ENCODE measurements at places on chromosomes 4 and X.

DNA sequence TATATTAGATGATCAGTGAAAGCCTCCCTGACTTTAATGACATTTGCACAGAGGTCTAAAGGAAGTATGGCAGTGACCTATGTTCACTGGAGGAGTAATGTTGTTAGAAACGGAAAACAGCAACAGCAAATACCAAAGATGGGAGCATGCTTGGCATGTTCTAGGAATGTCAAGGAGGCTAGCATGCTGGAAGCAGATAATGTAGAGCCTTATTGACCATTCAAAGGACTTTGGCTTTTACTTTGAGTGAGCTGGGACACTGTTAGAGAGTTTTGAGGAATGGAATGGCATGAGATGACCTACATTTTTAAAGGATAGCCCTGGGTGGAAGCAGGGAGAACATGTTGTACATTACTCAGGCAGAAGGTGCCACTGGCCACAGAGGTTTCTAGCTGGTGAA, 6.0 kb downstream of the RPA4 start:
- no peak for DNase-seq

DNA sequence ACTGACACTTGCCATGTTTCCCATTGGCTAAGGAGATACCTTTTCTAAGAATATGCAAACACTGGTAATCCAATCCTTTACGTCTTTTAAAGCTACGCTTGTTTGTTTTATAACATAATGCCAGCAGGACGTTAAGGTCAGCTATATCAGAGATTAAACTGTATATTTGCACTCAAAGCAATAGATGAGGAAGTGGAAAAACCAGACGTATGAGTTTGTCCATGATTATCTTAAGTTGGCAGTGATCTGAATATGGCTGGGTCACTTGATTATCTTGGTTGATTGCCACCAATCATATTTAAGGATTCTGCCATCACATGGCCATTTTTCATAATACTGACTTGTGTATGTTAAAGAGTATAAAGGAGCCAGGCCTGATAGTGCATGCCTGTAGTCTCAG, 19.4 kb downstream of the TMSB4X start:
- DNase-seq = no peak

DNA sequence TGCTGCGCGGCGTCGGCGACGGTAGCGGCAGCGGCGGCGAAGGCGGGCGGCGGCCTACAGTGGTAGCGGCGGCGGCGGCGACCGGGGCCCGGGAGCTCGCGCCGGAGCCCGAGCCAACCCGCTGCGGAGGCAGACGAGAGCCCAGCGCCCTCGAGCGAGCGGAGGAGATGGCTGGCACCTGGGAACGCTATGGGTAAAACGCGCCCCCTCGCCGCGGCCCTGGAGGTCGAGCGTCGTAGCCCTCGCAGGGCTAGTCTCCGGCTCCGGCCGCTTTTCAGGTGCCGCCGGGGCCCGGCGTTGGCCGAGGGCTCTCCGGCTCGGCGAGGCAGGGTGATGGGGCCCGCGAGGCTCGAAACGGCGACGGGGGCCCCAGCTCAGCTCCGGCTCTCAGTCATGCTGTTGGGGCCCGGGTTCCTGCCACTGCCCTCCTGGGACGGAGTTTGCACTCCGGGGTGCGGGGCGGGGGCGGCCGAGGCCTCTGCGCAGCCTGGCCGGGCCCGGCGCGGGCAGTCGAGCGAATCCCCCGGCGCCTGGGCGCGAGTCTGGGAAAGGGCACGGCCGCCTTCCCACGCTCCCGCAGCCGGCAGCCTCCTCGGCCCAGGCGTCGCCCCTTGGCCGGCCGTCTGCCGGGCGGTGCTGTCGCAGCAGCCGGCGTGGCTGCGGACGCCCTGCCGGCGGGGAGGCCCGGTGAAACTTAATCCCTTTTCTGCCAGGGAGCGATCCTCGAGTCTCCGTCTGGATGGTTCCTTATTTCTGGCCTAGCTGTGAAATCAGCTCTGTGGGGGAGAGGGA, 768 bp downstream of the MID2 start:
- peak; percentile 4 for DNase-seq

DNA sequence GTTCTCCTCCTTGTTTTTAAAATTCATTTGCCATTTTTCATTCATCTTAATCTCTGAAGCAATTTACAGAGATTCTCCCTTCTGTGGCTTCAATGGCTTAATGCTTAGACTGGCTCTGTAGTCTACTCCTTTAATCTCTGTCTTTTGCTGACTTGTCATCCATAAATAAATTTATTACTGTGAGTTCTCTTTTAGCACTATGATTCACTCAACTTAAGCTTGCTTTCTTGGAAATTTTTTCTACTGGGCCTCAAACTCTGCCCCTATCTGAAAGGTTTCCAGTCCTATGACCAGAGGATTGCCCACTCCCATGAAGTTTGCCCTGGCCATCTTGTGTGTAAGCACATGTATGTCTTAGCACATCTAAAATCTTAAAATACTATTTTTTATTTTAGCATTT, 251.1 kb downstream of the DCLK2 start:
- no peak for DNase-seq

GRCh38 chr4:88147799-88148217, 10.6 kb downstream of the ABCG2 start:
- no peak for DNase-seq

GRCh38 chr4:181476508-181476890, 766.7 kb upstream of the TENM3 start:
- no peak for DNase-seq

DNA sequence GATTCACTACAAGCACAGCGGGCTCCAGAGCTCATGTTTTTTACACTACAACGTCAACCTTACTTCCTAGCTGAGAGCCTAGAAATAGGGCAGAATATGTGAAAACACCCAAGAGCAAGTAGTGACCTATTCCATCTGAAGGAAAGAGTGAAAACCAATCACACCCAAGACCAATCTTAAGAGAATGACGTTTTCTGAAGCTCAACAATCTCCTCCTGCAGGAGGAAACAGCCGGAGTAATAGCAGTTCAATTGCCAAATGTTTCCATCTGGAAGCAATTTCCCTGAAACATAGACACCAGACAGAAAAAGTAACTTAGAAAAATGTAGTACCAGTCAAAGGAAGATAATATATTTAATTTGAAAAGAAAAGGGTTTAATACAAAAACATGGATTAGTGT, 142.4 kb downstream of the ANXA5 start:
- DNase-seq = no peak

DNA sequence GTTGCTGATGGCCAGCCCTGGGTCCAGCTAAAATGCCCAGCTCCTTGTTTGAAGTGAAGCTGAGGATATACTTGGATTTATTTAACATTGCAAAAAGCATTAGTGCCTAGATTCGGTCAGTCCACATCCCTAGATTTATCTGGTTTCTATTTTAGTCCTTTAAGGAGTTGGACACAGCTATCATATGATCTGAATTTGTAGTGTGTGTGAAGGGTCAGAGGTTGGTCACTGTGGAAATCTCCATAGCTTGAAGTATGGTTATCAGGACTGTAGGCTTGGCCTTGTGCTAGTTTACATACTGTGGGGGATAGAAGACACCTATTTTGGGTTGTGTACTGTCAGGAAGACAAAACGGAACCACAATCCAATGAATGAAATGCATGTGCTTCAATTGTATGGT, 28.8 kb downstream of the NLGN3 start:
- no peak for DNase-seq

- DNase-seq = no peak
Observed at GRCh38 chrX:30712214-30712613, 59.0 kb downstream of the GK start.

GRCh38 chrX:153659268-153659667, 12.3 kb downstream of the DUSP9 start:
- DNase-seq = no peak

DNA sequence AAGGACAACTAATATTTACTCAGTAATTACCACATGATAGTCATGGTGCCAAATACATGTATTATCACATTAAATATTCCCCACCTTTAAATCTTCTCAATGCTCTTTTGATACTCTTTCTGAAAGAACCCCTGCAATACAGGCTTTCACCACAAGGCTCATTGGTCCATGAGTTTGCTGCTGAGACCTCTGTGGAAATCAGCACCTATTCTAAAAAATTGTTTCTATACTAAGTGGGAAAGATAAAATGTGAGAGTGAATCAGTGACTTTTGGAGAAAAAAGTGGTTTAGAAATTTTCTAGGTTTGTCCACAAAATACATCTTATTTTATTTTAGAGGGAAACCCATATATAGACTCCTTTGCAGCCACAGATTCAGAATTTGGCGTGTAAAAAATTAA, 257.3 kb downstream of the ZIC3 start:
- no peak for DNase-seq

GRCh38 chrX:120732461-120732860, 102.6 kb upstream of the C1GALT1C1 start:
- DNase-seq = no peak

DNA sequence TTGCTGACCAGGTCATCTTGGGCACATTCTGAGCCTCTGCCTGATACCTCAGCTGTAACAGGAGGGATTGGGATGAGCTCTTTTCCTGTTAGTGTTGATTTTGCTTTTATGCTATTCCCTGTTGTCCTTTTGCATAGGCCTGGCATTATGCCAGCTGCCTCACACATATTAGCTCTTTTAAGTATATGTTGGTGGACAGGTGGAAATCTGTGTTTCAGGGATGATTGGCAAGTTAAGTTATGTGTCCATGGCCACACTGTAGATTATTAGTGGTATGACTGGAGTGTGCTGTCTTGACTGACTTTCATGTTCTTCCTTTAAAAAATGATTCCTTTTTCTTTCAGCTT, 28.9 kb downstream of the NSD2 start:
- DNase-seq = no peak

- DNase-seq = no peak
Observed at GRCh38 chr4:103802766-103803165, 83.0 kb upstream of the TACR3 start.

DNA sequence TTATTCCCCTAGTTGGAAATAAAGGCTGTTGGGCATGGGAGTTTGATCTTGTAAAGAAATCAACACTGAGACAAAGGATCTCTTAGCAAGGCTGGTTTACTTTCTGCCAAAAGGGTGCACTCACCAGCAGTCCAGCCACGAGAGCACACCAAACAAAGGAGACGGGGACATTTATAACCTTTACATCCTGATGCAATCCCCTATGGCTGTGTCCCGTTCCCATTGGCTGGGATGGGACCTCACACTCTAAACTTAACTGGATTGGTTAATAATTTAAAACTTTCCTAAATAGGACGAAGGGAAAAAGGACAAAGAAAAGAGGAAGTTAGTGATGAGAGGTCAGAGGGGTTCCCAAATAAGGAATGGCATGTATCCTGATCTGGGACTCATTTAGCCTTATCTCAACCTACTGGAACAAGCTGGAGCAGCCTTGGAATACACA, 17.9 kb downstream of the METAP1 start:
- no peak for DNase-seq

DNA sequence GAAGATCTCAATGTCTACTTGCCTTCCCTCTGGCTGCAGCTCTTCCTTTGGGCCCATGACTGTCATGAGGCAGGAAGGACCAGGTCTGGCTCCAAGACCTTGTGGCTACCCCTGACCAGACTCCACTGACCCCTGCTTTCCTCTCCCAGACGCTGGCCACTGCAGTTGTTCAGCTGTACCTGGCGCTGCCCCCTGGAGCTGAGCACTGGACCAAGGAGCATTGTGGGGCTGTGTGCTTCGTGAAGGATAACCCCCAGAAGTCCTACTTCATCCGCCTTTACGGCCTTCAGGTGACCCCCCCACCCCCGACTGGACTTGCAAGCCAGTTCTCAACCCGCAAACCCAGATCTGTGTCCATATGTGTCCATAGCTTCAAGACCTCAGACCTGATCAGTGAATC, 535 bp downstream of the WAS start:
- DNase-seq = no peak

DNA sequence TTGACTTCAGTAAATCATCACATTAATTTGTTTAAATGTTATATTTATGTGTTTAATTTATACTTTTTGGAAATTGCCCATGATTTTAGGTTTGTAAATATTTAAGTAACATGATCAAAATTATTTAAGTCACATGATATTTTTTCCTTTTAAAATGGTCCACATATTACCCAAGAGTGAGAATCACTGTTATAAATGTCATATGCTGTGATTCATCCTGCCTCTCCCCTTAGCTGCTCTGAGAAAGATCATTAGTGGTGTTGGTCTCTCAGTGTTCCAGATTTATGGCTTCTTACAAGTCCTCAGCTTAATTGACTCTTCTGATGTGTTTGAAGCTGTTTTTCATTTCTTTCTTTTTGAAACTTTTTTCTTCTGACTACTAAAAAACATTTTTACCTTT, 70.1 kb downstream of the SPANXN4 start:
- no peak for DNase-seq

GRCh38 chrX:10014462-10015354, 47.5 kb downstream of the CLDN34 start:
- DNase-seq = peak; percentile 63

GRCh38 chr4:151204925-151205524, 71.9 kb upstream of the PRSS48 start:
- no peak for DNase-seq

- no peak for DNase-seq
Observed at GRCh38 chr4:186621959-186622553, 66.7 kb upstream of the MTNR1A start.

DNA sequence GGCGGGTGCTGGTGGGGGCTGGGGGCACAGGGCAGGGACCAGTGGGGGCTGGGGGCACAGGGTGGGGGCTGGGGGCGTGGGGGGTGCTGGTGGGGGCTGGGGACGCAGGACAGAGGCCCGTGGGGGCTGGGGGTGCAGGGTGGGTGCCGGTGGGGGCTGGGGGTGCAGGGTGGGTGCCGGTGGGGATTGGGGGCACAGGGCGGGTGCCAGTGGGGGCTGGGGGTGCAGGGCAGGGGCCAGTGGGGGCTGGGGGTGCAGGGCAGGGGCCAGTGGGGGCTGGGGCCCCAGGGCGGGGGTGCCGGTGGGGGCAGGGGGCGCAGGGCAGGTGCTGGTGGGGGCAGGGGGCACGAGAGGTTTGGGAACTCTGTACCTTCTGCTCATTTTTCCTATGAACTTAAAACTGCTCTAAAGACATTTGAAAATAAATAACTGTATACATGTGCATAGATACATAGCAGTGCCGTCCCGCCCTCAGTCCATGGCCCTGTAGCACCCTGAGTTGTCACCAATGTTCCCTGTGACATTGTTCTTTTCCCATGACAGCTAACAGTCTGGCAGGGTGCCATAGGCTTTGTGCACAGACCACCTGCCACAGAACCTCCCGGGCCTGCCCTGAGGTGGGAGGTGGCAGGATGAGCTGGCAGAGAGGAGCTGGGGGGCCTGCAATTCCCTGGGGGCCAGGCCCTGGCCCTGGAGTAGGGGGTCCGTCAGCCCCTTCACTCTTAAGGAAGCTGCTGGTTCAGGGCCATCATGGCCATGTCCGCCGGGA, 35.6 kb upstream of the ADRA2C start:
- no peak for DNase-seq

GRCh38 chrX:69062493-69062892, 102.8 kb downstream of the PJA1 start:
- no peak for DNase-seq

DNA sequence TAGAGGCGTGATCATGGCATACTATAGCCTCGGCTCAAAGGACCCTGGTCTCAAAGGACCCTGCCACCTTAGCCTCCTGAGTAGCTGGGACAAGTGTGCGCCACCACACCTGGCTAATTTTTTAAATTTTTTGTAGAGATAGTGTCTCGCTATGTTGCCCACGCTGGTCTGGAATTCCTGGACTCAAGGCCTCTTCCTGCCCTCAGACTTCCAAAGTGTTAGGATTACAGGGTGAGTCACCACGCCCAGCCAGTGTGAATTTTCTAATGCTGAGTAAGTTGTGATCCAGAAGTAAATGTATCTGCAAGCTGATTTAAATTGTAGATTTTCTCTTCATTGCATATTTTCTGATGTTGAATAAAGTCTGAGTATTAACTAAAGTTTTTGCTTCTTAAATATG, 2.6 kb upstream of the ZNF674 start:
- no peak for DNase-seq

- no peak for DNase-seq
Observed at GRCh38 chrX:39749135-39749534, 348.6 kb downstream of the BCOR start.

GRCh38 chr4:76634220-76634619, 199.2 kb downstream of the SHROOM3 start:
- DNase-seq = no peak

All from activated CD8-positive, alpha-beta memory T cell treated with anti-CD3 and anti-CD28 coated beads for 1 hour (primary cell).